ENCODE measurements at places on chromosomes 11 and 22. TPM values are rescaled to one million over a fixed set of nuclear protein-coding genes. Genes with fewer than 3 reads are reported as not detected.

GRCh38 chr11:125070699-125071254 lies 7.7 kb downstream of the SLC37A2 start:
- peak overlapping the region; percentile 78 for H3K27ac ChIP-seq
- no peak for DNase-seq
- H3K4me3 ChIP-seq, result no peak overlapping the region
- H3K36me3 ChIP-seq, result no peaks in the 10 kb centered on the region
- peaks cover 14% of the 10 kb centered on the region for H3K27me3 ChIP-seq

DNA sequence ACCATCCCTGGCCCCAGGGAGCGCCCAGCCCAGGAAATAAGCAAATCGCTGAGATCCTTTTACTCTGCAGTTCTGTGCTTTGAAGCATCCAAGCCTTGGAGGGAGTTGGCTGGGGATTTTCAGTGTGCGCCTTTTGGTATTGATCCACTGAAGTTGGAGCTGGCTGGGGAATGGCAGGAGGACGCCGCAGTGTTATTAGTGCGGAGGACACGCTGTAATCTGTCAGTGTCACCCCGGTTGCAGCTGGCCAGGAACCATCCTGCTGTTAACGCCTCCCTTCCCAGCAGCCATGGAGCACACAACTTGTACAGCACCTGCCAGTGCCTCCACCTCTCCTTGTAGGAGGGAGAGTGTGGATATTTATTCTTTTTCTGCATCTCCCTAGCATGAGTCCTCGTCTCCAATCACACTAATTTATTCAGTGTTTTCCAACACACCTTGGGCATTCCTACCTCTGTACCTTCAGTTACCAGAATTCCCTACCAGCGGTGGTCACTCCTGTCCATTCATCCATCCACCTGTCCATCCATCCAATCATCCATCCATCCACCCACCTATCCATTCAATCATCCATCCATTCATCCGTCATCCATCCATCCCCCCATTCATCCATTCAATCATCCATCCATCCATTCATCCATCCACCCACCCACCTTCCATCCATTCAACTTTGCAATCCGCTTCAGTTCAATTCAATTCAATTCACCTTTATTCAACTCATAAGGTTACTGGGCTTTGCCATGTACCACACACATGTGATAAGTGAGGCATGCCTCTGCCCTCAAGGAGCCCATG lies 21.9 kb upstream of the EIF3D start:
- no peak overlapping the region for H3K4me3 ChIP-seq
- H3K27me3 ChIP-seq, result peaks cover 74% of the 10 kb centered on the region
- H3K4me1 ChIP-seq, result no peaks in the 10 kb centered on the region
- DNase-seq, result no peak
- H3K27ac ChIP-seq, result no peak overlapping the region

DNA sequence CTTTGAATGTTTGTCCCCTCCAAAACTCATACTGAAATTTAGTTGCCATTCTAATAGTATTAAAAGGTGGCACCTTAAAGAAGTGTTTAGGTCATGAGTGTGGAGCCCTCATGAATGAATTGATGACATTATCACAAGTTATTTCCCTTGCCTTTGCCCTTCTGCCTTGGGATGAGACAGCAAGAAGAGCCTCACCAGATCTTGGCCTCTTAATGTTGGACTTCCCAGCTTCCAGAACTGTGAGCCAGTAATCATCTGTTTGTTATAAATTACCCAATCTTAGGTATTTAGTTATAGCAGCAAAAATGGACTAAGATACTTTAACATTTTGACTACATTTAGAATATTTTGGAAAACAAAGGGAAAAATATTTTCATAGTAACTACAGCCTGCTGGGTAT lies 371.0 kb downstream of the JRKL start:
- H3K27ac ChIP-seq, result no peak overlapping the region
- H3K4me3 ChIP-seq, result no peak overlapping the region
- no peak for DNase-seq
- H3K36me3 ChIP-seq, result no peaks in the 10 kb centered on the region

DNA sequence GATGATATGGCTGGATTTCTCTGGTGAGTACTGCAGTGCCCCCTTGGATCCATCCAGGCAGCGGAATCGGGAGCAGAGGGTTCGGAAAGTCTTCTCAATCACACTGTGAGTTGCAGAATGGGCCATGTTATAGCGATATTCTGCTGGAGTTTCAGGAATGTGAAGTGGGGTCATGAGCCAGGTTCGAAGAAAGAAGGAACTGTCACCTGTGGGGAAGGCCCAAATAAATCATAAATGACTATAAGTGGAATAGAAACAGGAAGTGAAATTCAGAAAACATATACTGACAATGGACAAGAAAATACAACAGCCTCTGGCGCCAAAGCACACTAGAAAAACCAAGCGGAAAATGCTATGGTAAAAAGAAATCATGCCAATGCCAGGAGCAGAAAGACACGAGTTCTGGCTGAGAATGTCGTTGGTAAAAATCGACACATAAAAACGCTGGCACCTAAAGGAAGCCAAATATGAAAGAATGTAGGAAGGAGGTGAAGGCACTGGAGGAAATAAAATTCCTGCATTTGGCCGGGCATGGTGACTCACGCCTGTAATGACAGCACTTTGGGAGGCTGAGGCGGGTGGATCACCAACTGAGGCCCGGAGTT lies 10.0 kb upstream of the AMBRA1 start:
- no peak for DNase-seq
- H3K27ac ChIP-seq, result no peak overlapping the region
- peaks cover 15% of the 10 kb centered on the region for H3K36me3 ChIP-seq
- H3K4me3 ChIP-seq, result no peak overlapping the region

- H3K36me3 ChIP-seq, result no peaks in the 10 kb centered on the region
- H3K27me3 ChIP-seq, result no peaks in the 10 kb centered on the region
- no peak for DNase-seq
- H3K4me3 ChIP-seq, result no peak overlapping the region
Measured at GRCh38 chr22:39207141-39208012, 37.4 kb downstream of the PDGFB start.

- no peak overlapping the region for H3K27ac ChIP-seq
- no peaks in the 10 kb centered on the region for H3K36me3 ChIP-seq
- DNase-seq, result no peak
- no peak overlapping the region for H3K4me3 ChIP-seq
- H3K4me1 ChIP-seq, result peaks cover 75% of the 10 kb centered on the region
Measured at GRCh38 chr22:45224988-45225731, 15.5 kb downstream of the KIAA0930 start.

DNA sequence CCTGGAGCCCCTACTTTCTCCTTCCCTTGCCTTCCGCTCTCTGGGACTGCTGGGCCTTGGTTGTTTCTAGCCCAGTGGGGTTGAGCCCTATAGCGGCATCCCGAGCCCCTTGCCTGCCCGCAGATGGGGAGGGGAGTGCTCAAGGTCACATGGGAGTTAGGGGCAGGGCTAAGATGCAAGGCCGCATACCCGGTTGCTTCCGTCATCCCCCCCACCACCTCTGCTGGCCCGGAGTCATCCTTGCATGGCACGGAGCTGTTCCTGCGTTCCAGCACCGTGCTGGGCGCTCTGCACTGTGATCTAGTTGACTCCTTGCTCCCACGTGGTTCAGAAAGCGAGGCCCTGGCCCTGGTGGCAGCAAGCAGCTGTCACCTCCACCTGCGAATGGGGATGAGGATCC lies 18.0 kb downstream of the FLRT1 start:
- DNase-seq, result no peak
- no peaks in the 10 kb centered on the region for H3K27me3 ChIP-seq
- no peaks in the 10 kb centered on the region for H3K36me3 ChIP-seq

DNA sequence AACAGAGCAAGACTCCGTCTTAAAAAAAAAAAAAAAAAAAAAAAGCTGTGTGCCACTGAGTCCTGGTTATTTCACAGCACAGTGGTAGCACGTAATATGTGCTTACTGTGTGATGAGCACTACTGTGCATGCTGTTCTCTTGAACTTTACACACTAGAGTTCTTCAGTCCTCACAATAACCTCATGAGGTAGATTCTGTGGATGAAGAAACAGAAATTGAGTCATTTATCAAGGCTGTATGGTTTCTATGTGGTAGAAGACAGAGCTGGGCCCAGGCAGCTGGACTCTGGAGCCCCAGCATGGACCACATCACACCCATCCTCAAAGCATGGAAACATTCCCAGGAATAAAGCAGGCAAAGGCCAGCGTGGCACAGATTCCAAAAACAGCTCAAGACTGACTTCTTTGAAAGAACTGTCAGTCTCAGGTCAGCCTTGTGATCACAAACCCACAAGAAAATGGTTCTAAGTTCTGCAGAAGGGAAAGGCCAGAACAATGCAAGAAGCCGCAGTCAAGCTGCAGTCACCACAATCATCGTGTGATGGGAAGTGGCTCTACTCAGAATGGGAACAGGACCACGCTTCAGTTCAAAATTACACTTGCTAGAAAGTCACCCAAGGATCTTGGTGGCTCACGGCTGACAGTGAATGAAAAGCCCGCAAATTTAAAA lies 49.5 kb downstream of the MICAL3 start:
- no peak for DNase-seq
- no peaks in the 10 kb centered on the region for H3K36me3 ChIP-seq
- H3K4me3 ChIP-seq, result no peak overlapping the region
- H3K4me1 ChIP-seq, result peaks cover 18% of the 10 kb centered on the region
- no peak overlapping the region for H3K27ac ChIP-seq

DNA sequence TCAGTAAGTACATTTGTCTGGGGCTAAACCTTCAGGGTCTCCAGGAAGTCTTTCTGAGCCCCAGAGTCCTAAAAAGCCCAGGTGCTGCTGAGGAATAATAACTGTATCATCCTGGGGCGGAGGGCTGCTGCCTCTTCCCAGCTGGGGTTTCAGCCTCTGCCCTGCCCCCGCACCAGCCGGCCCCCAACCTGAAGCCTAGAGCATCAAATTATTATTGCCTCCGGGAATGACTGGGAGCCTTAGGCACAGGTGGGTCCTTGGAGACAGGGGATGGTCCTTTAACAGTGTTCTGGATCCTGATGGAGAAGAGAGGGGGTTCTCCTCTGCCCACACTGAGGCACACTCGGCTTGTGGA lies 64.4 kb downstream of the BCR start:
- H3K4me1 ChIP-seq, result peaks cover 78% of the 10 kb centered on the region
- H3K27ac ChIP-seq, result no peak overlapping the region
- no peak overlapping the region for H3K4me3 ChIP-seq
- no peaks in the 10 kb centered on the region for H3K27me3 ChIP-seq
- no peaks in the 10 kb centered on the region for H3K36me3 ChIP-seq

GRCh38 chr11:64231546-64231945 lies 1.2 kb downstream of the DNAJC4 start:
- no peak overlapping the region for H3K27ac ChIP-seq
- no peaks in the 10 kb centered on the region for H3K27me3 ChIP-seq
- DNase-seq, result no peak
- peaks cover 78% of the 10 kb centered on the region for H3K4me1 ChIP-seq
- H3K4me3 ChIP-seq, result no peak overlapping the region
- no peaks in the 10 kb centered on the region for H3K36me3 ChIP-seq

DNA sequence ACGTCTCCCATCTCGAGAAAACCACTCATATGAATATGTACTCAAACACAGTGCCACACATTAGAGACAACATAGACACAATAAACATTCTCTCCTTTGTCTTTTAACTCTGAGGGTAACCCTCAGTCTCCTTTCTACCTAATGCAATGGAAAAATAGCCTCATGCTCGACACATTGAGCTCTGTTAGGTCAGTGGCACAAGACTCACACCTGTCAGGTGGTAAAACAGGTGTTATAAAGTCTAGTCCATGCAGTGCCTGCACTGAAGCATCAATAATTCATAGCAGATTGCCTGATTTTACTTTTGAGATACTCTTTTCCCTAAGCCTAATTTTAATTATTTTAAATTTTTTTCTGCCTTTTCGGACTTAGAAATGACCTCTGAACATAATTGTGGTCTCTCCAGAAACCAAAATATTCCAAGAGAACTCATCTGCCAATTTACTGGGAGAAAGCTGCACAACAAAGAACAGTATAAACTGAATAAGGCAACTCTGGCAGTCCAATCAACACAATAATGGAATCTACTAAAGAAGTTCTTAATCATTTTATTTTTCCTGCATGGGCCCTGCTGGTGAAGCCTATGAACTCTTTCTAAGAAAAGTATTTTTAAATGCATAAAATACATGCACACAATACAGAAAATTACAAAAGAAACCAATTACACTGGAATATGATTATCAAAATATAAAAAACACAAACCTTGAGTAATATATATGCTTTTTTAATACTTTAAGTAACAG lies 9.9 kb downstream of the RDX start:
- peaks cover 3% of the 10 kb centered on the region for H3K4me1 ChIP-seq
- no peaks in the 10 kb centered on the region for H3K36me3 ChIP-seq
- H3K4me3 ChIP-seq, result no peak overlapping the region
- H3K27ac ChIP-seq, result no peak overlapping the region

GRCh38 chr11:33778675-33779074 lies 4.4 kb upstream of the FBXO3 start:
- H3K36me3 ChIP-seq, result no peaks in the 10 kb centered on the region
- peaks cover 38% of the 10 kb centered on the region for H3K27me3 ChIP-seq
- no peak overlapping the region for H3K27ac ChIP-seq
- DNase-seq, result no peak
- no peaks in the 10 kb centered on the region for H3K4me1 ChIP-seq

DNA sequence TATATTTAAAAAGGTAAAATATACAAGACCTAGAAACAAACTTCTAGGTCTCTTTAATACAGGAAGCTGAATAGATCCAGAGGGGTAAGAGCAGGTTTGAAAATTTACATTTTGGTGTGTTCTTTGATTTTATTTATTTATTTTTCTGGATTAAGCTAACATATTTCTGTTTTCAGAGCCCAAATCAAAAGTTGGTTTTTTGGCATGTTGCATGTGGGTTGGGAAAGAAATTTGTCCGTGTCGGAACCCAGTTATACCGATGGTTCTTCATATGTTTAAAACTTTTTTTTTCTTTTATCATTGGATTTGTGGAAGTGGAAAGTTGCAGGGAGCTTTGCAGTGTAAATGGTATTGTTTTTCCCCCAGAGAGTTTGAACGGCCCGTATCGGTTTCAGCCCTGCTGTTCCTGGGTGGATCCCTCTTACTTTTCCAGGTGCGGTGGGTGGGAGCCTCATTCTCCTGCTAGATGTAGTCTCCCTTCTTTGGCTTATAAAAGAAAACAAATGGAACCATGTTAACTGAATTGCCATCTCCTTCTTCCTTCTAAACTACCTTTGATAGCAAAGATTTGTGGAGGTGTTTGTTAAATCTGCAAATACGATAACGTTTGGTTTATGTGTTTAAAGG lies 746 bp downstream of the CTNND1 start:
- peaks cover 17% of the 10 kb centered on the region for H3K4me1 ChIP-seq
- H3K36me3 ChIP-seq, result no peaks in the 10 kb centered on the region
- peak overlapping the region; percentile 65 for H3K4me3 ChIP-seq
- peak overlapping the region; percentile 91 for H3K27ac ChIP-seq
- DNase-seq, result no peak

The LRRC32 gene
- 66.8 TPM for total RNA-seq

The NLRP6 gene
- 0.26 TPM for total RNA-seq

The NPAS4 gene
- 0.64 TPM for total RNA-seq

The SLC22A25 gene
- total RNA-seq, result not detected

The ISX gene
- not detected for total RNA-seq

The ILK gene
- total RNA-seq, result 155 TPM

The KCNK7 gene
- total RNA-seq, result not detected

The DGCR6 gene
- 6.1 TPM for total RNA-seq

The ZDHHC5 gene
- 69.9 TPM for total RNA-seq

The JOSD1 gene
- total RNA-seq, result 55.6 TPM

The TSKU gene
- total RNA-seq, result 12.7 TPM

The KRTAP5-1 gene
- total RNA-seq, result not detected

Data from left lung (tissue), 14 donors.